ENCODE measurements at places on chromosomes 12 and 14.

DNA sequence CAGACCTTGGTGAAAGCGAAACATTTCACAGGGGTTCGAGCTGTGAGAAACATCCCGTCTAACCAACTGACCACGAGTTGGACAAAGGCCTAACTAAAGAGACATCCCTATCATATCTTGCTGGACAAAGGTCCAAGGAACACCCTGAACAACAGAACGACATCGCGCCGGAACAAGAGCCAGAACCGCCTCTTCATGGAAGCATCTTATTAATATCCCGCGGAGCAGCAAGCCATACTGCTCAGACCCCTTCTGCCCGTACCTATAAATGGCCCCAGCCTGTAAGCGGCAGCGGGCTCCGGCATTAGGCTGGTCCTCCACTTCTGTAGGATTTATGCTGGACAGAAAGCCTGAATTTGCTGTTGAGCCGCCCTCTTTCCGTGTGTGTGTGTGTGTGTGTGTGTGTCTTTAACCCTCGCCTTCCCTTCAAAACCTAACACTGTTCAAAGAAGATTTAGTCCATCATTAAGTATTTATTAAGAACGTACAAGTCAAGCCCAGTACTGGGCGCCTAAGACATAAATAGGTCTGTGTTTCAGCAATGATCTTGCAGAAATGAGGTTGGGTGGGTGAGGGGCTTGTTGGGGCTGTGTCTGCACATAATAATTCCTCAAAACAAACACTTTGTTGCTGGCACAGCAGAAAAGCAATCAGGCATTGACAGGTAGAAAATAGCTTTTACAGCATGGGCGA is 1.9 kb downstream of the SLC6A15 start:
- no peak for DNase-seq

DNA sequence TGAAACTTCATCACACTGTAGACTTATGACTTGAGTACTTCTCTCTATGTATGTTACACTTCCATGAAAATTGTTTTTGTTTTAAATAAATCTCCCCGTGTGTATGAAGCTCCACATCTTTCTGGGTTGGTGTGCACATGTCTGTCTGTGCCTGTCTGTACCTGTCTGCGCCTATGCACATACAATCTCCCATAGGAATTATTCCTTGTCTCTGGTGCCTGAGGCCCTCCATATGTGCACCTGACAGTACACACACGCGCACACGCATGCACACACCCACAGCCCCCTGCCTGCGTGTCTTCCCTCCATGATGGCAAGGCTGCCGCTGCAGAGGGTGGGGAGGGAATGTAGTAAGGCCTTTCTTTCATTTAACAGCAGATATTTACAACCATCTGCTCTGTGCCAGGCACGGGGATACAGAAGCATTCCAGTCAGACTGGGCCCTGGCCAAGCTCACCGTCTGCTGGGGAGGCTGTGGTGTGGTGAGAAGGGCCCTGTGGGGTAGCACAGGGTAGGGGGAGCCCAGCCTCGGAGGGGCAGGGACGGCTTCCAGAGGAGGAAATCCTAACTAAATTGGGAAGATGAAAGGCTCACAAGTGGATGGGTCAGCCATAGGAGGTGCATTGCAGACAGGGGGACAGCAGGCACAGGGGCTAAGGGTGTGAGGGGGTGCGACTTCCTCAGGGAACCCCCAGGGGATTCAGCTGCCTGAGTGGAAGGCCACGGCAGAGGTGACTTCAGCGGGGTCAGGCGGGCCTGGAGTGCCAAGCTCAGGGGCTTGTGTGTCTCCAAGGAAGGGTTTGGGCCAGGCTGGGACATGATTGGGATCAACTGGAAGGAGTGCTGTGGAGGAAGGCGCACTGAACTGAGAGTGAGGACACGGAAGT is 26.1 kb downstream of the KRT8 start:
- no peak for DNase-seq

- DNase-seq: no peak
Observed at GRCh38 chr12:19575337-19576243, 136.3 kb downstream of the AEBP2 start.

- no peak for DNase-seq
Observed at GRCh38 chr12:93059288-93059687, 130.2 kb upstream of the EEA1 start.

- no peak for DNase-seq
Observed at GRCh38 chr12:104356231-104357115, 52.9 kb downstream of the EID3 start.

DNA sequence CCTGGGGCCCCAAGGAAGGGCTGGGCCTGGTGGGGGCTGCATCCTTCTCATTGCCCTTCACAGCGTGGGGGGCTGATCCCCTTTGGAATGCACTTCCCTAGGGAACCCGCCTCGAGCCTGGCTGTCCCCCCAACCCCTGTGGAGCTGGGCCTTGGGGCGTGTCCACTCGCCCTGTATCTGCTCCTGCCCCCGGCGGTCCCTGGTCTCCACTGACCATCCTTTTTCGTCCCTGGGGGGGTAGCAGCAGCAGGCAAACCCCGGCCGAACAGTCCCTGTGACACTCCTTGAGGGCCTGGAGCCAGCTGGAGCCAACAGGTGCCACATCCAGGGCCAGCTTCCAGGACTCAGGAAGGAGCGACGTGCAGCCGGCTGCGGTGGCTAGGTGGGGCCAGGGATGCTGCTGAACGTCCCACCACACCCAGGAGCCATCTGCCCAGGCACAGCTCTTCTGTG is 9.4 kb upstream of the GPR132 start:
- no peak for DNase-seq

DNA sequence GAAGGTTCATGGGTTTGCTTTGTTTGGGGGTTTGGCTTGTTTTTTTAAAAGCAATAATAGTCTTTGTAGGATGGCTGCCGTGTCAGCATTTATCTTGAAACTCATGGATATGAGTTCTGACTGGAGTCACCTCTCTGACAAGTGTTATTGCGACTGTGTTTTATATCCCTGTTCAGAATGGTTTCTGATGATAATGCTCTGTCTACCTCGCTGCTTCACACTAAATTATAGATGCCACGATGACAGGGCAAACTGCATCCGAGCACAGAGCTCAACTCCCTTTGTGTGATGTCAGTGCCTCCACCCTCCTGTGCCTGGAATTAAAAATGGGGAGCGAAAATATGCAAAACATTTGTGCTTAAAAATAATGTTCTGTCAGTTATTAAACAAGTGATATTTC is 250.8 kb downstream of the EGLN3 start:
- DNase-seq: no peak

GRCh38 chr12:94133964-94134795 is 14.2 kb upstream of the PLXNC1 start:
- DNase-seq: peak; percentile 69

DNA sequence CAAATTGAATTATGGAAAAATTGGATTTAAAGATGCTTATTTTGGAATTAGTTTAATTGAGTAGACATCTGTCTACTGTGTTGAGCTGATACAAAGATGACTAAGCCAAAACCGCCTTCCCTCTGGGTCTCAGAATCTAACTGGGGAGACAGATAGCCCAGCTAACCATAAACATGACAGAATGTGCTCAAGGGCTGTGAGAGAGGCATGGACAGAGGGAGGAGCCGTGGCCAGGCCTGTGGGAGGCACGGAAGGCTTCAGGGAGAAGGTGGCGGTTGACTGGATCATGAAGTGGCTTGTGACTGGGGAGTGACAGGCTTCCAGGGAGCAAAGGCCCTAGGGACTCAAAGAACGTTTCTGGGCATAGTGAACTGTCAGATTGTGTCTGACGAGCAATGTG is 74.6 kb downstream of the DACT1 start:
- no peak for DNase-seq

- DNase-seq: no peak
Observed at GRCh38 chr14:30603402-30603801, 18.7 kb upstream of the SCFD1 start.

DNA sequence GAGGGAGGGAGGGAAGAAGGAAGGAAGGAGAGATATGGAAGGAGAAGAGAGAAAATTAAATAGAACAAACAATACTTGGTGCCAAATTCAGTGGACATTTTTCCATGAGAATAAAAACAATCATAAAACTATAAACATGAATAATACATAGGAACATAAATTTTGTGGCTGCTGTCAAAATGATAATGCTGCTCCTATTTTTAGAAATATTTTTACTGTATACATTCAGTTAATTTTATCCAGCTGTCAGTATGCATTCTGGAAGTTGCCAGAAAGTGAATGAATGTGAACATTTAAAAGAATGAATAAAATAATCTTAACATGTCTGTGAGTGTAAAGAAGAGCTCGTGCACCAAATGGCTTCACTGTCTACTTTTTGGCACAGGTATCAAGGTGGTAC is 13.9 kb upstream of the PCED1B start:
- no peak for DNase-seq

DNA sequence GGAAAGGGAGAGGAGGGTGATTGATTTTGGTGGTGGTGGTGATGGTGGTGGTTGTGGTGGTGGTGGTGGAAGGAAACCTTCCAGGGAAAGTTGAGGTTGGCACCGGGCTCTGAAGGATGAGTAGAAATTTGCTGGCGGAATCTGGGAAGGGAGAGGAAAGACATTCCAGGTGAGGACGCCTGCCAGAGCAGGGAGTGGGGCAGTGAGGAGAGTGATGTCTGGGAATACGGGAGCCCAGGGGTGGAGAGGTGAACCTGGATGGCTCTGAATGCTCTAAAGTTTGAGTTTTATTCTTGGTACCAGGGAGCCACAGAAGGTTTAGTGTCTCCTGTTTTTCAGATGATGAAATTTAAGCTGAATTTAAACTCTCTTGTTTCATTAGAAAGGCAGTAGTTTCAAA is 16.0 kb downstream of the CHST11 start:
- DNase-seq: no peak

DNA sequence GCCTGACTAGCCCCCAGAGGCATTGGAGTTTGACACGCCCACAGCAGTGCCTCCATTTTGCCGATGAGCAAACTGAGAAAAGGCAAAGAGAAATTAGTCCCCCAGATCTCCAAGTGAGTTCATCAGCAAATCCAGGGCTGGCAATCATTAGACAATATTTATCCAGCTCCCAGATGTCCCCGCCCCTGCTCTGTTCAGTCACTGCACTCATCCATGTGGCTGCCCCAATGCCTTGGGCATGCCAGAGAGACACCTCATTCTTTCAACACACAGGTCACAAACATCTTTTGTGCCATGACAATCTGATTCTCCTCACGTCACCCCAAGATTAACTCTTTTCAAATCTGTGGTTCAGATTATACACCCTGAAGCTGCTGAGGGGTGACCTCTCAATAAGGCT is 43.5 kb downstream of the DPF3 start:
- DNase-seq: no peak

- no peak for DNase-seq
Observed at GRCh38 chr12:119301379-119301778, 33.1 kb upstream of the CCDC60 start.

DNA sequence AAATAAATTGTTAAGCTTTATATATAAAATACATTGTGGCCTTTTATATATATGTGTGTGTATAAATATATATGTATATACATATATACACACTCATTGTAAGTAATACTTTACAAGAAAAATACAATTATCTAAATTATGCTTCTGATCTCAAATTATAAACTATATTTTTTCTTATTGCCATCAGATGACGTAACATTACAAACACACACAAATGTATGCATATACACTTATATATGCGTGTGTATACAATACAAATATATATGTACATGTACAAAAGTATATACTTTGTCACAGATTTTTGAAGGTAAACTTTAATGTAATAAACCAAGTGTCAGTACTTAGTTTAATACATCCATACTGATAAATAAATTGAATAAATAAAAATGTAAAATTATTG is 278.9 kb upstream of the LMO3 start:
- DNase-seq: no peak

- DNase-seq: no peak
Observed at GRCh38 chr12:1481906-1482305, 112.5 kb downstream of the FBXL14 start.

DNA sequence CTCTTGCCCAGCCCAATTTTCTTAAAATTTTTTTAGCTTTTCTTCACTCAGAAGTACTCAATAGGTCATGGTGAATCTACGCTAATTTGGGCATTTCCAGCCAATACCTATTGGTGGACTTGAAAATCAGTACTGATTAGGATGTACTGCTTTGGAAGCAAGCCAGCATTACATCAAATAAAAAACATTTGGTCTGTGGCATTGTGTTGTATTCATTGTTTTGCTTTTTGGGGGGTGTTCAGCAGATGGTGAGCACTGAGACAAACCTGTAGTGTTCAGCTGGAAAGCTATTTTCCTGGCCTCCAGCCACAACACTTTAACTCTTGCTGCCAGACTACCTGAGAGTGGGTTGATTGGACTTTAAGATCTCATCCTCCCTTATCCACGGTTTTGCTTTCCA is 4.0 kb downstream of the MAPKAPK5 start:
- no peak for DNase-seq

DNA sequence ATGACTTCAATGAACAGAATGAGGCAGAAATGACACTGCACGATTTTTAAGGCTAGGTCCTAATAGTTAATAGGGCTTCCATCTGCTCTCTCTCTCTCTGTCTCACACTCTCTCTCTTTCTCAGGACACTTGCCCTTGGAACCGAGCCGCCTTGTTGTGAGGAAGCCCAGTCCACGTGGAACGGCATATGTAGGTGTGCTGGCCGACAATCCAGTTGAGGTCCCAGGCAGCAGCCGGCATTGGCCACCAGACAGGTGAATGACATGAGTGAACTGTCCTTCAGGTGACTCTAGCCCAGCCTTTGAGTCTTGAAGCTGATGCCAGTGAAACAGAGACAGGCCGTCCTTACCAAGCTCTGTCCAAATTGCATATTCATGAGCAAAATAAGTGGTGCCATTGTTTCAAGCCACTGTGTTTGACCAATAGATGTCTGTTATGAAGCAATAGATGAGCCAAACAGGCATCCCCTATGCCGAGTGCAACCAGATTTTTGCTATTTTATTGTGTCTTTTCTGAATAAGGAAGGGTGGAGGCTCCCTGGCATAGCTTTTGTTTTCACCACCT is 217.5 kb upstream of the LHX5 start:
- DNase-seq: no peak

- DNase-seq: no peak
Observed at GRCh38 chr12:90245391-90245790, 536.8 kb upstream of the ATP2B1 start.

GRCh38 chr14:88023658-88024187 is 18.8 kb downstream of the GPR65 start:
- DNase-seq: peak; percentile 13

DNA sequence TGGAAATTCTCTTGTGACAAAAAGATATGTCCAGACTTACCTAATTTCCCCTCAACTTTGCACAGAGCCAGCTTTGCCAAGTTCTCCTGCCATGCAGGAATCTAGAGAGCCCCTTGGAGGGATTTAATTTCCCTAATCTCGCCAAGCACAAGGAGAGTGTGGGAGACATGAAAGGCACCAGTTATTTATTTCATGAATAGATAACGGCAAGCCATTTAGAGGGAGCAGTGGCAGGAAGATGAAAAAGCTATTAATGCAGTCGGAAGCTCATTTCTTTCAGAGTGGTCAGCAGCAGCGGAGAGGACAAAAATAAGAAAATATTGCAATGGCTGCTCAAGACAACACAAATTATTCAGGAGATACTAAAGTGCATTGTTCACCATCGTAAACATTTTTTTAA is 150.9 kb upstream of the WSCD2 start:
- no peak for DNase-seq
